ENCODE measurements at places on chromosomes 7 and 10.

GRCh38 chr7:129163875-129164544 is 19.5 kb downstream of the TSPAN33 start:
- DNase-seq: no peak

GRCh38 chr7:132258231-132258630 is 318.0 kb downstream of the PLXNA4 start:
- DNase-seq: no peak

- DNase-seq: no peak
Measured at GRCh38 chr7:42082144-42082543, 154.9 kb downstream of the GLI3 start.

DNA sequence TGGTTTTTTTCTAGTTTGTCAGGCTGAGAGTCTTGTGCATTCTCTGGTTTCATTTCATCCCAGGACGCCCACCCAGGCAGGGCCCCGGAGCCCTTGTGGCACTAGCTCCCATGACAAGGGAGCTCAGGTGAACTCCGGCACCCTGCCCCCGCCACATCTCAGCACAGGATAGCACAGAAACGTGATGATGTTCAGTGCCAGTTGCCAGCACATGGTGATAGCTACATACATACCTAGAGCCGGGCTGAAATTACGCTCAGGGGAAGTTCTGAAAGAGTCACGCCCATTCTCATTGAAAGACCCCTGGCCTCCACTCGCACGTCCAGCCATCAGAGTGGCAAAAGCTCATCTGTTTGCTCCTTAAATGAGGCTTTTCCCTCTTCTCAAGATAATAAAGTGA is 273.7 kb downstream of the PTPRN2 start:
- no peak for DNase-seq

DNA sequence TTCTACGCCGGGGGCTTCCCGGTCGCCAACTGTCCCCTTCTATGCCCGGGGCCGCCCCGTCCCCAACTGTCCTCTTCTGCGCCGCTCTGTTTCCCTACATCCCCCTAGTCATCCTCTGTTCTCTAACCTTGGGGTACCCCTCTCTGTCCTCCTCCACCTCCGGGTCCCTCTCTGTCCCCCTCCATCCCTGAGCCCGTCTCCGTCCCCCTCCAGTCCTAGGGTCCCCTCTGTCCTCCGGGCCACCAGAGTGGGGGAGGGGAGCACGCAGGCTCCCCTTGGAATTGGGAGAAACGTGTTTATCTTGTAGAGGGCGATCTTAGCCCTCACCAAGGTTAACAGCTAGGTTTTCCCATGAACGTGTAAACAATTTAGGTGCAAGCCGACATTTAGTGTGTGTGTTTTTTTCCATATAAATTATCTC is 852 bp upstream of the KLF6 start:
- no peak for DNase-seq

- no peak for DNase-seq
Measured at GRCh38 chr10:71067098-71067740, 145.2 kb upstream of the UNC5B start.

DNA sequence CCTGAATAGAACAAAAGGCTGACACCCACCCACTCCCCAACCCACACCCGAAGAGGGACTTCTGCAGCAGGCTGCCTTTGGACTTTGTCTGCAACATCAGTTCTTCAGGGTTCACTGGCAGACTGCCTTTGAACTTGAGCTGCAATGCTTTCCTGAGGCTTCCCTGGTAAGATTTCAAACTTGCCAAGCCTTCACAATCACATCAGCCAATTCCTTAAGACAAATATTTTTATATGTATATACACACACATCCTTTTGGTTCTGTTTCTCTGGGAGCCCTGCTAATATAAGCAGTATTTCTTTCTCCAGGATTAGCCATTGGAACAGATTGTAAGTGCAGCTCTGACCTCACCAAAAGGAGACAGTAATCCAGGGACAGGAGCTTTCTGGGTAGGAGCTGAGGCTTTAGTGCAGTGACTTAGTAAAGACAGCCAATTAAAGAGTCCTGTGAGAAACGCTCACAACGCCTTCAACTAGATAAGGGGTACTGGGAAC is 55.6 kb upstream of the KMT2E start:
- no peak for DNase-seq

GRCh38 chr7:120394595-120394994 is 121.6 kb downstream of the KCND2 start:
- no peak for DNase-seq

- DNase-seq: no peak
Measured at GRCh38 chr10:97454330-97455036, 8.5 kb downstream of the ZDHHC16 start.

DNA sequence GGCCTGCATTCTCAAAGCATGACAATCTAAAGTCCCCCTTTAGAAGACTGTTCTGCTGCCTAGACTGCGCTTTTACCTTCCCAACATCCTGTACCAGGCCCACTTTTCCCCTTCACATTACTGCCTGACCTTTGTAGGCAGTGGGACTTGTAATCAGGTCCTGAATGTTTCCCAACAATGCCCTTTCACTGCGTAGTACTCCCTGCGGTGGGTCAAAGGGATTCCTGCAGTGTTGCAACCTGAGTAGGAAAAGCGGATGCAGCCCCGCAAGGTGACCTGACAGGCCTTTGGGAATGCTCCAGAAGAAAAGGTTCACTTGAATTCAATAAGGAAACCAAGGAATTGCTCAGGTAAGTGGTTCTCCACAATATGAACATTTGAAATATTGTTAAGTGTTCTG is 4.9 kb upstream of the TCAF1 start:
- DNase-seq: no peak

- no peak for DNase-seq
Measured at GRCh38 chr10:43691485-43691884, 42.8 kb upstream of the ZNF32 start.

All from GF-D8 (cell line).